Activated CD4-positive, alpha-beta T cell treated with anti-CD3 and anti-CD28 coated beads, Interleukin-2, Interleukin-6, amounts not matched to agents 100 ng/mL and 50 ng/mL, durations not matched to agents 16 hours and 8 hours (primary cell): ENCODE measurements at places on chromosomes 5 and 9.
A peak's percentile ranks its signal among the peaks of the same experiment; 100 is the strongest.

DNA sequence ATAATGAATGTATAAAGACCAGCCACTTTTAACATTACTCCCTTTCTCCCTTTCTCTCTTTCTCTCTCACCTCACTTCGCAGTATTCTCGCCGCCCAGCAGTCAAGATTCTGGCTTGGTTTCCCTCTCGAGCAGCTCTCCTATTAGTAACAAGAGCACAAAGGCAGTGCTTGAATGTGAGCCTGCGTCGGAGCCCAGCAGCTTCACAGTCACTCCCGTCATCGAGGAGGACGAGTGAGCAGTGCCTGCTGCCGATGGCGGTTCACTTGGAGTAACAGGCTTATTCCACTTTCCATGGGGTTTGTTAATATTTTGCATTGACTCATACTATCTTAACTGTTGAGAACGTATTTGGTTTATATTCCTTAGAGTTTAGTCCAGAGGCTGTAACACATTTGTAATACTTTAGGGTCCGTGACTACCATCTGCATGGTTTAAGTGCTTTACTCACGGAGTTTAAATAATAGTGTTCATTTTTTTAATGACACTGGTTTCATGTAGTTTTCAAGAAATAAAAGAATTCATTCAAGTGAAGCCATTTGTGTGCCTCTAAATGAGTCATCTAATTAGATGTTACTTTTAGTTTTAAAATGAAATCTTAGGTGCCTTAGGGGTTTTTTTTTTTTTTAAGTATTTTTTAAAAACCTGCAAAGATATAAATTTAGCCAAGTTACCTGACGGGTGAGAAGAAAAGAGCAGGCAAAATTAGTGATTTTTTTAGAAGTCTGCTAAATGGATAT lies 8.4 kb upstream of the DMRT3 start:
- DNase-seq, result no peak

- no peak for DNase-seq
These were observed 175.8 kb downstream of the TENT4A start for GRCh38 chr5:6889030-6889429.

GRCh38 chr9:135523521-135524129 lies 2.4 kb downstream of the LCN1 start:
- DNase-seq, result no peak

GRCh38 chr9:135773530-135774238 lies 71.7 kb downstream of the KCNT1 start:
- no peak for DNase-seq

DNA sequence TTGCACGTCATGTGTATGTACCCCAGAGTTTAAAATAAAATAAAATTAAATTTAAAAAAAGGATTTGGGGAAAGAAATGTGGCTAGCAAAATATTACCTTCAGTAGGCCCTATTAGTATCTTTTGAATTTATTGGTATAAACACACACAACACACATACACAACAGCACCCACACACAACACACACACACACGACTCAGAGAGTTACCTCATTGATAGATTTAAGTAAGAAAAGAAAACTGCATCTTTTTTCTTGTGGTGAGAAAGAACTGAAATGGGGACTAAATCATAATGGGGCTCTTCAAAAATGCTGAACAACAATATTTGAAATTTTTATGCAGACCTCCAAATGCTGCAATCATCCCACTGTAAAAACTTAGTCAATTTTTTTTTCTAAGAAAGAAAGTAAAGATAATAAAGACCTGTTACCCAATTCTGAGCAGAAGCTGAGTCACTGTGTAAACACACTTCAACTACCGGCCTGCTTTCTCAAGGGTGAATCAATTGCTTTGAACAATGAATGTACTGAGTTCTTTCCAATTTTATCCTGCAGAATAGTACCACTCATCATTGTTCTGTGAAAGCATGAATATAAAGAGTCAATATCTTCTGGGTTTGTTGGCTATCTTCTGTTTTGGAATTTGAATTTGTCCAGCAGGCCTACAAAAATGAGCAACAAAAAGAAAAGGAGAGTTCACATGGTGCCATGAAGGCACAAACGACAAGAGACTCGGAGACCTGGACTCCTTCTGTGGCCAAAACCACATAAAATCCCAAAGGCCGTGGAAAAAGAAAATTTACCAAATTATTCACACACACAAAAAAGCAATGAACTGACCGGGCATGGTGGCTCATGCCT lies 57.9 kb upstream of the CCNG1 start:
- DNase-seq, result no peak

DNA sequence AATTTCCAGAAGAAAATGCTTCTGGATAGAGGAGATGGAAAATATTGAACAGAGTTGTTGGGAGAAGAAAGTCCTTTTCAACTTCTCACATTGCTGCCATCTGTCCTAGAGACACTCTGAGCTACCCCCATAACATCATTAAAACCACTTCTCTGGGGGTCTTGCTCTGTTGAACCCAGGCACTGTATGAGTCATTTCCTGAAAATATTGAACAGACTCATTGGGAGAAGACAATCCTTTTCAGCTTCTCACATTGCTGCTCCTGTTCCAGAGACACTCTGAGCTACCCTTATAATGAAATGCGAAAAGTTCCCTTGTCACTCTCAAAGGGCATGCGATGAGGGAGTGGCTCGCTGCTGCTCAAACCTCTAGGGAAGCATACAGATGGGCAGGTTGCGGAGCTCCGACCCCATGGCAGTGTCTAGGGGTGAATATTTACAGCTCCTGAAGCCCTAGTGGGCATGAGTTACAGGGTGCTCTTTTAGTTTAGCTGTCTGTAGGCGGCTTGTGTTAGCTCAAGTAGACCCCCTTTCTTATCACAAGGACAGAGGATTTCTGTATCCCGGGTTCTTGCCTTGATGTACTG lies 90.7 kb downstream of the CDKN2A start:
- DNase-seq, result no peak

- no peak for DNase-seq
These were observed 35.0 kb downstream of the NACC2 start for GRCh38 chr9:136059851-136060670.

GRCh38 chr5:65742565-65743231 lies 20.7 kb downstream of the NLN start:
- DNase-seq, result peak; percentile 75

DNA sequence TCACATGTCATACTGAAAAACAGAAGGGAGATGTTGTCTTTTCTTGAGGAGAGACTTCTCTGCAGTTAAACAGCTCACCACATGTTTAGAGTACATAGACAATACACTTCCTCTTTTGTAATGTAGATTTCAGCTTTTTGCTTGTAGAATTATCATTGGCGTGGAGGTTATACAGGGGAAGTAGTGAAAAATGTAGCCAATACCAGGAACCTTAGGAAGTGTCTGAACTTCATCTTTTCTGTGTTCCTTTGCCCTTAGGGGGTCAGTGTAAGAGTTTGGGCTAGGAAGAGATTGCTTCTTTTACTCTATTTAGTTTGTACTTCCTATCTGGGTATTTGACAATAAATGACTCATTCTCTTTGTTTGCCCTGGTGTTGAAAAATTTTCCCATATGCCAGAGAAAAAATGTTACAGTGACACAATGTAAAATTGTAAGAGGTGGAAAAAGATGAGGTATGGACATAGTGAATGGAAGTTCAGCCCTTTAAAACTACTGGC lies 21.0 kb upstream of the CDKN2B start:
- no peak for DNase-seq

- DNase-seq, result no peak
These were observed 370.9 kb upstream of the WWC1 start for GRCh38 chr5:167920589-167920988.

- peak; percentile 86 for DNase-seq
These were observed 6.3 kb upstream of the IRF1 start for GRCh38 chr5:132496631-132497487.

DNA sequence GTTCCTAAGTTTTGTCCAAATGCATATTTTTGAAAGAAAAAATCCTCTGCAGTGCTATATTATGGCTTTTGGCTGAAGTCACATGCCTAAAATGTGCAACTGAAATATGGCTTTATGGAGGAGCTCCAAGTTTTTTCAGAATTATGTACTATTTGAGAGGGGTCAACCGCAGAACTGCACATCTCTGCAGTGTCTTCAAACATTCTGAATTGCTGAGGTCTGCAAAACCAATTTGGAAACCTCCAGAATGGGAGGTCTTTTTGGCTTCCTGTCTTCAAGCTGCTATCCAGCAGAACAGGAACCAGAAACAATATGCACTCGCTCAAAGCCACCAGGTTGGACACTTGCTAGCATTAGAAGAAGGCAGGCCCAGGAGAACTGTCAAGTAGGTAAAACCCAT lies 376.0 kb upstream of the PAPPA start:
- DNase-seq, result no peak

DNA sequence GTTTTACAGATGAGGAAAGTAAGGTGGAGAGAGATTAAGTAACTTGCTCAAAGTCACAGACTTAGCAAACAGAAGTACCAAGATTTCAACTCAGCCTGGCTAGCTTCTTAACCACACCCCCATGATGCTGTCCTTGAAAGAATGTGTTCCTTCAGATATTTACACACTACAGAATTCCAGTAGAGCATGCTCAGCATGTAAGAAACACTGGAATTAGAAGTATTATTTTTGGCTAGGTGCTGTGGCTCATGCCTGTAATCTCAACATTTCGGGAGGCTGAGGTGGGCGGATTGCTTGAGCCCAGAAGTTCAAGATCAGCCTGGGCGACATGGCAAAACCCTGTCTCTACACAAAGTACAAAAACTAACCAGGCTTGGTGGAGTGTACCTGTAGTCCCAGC lies 142.4 kb downstream of the EDIL3 start:
- no peak for DNase-seq

DNA sequence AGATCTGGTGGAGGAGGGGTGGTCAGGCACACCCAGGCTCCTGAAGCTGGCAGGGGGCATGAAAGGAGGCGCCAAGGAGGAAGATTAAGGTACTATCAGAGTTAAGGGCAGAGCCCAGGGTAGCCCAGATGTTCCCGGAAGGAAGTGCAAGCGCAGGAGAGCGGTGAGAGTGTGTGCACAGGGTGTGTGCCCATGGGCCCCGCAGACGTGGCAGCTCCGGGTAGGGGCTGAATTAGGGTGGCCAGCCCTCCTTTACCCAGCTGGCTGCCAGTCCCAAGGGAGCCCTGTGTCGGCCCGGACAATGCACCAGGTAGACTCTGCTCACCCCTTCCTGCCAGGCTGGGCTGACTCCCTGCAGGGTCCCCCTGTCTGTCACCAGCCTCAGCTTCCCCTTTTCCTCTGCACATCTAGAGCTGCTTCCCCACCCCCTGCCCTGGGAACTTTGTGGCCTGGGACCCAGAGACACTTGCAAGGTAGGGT lies at the start of gene SMIM33:
Gene SMIM33, plus strand, starts transcription at position 184 of the 480 bp plus-strand sequence. Its CDS starts 118 bp downstream, at position 302.
- peak; percentile 62 for DNase-seq

- no peak for DNase-seq
These were observed 31.1 kb downstream of the PGGT1B start for GRCh38 chr5:115231598-115231997.

DNA sequence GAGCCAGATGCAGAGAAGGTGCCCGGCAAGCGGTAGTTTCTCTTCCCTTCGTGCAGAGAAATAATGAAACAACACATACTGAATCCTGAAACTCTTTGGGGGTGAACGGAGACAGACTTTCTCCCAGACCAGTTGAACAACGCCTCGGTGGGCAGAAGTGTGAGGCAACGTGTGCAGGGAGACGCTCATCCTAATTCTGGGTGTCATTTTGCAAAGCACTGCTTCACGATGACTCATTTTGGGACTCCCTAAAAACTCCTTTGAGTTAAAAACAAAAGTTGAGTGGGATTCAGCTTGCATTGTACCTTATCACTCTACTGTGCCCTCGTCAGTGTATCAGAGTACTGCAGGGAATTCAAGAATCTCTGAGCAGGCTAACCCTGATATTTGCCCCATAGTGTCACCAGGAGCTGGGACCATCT lies 3.5 kb upstream of the NEK6 start:
- peak; percentile 94 for DNase-seq

DNA sequence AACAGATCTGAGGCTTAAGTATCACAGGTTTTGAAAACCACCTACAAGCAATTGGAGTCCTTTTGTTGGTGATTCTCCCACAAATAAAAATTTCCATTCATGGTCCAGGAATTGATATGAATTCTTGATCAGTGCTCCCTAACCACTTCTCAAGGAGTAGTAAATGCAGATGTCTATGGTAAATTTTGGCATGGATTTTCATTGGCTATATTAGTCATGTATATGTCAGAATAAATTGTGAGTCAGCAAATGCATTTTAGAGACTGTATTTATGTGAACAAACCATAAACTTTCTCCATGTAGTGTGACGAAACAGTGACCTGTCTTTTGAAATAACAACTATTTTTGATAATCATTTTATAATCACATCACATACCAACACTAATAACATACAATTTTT lies 611.1 kb downstream of the HTR1A start:
- no peak for DNase-seq

- DNase-seq, result no peak
These were observed 71.3 kb downstream of the INSL6 start for GRCh38 chr9:5113994-5114748.

- no peak for DNase-seq
These were observed 217.5 kb downstream of the DCP2 start for GRCh38 chr5:113194125-113194524.

DNA sequence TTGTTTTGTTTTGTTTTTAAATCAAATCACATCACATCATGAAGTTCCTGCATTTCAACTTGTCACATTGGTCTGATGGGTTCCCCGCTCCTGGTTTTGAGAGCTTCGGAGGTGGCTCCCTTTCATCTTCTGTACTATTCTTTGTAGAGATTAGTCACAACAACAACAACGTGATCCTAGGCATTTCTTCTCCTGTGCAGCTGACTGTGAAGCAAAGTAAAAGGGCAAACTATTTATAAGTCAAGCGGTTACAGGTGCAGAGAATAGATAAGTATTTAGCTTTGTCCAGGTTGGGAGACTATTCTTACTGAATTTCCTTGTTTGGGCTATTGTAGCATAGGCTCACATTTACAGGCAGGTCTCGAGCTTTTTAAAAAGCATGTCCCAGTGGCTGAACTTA lies 197.7 kb upstream of the CDKN2B start:
- DNase-seq, result no peak

DNA sequence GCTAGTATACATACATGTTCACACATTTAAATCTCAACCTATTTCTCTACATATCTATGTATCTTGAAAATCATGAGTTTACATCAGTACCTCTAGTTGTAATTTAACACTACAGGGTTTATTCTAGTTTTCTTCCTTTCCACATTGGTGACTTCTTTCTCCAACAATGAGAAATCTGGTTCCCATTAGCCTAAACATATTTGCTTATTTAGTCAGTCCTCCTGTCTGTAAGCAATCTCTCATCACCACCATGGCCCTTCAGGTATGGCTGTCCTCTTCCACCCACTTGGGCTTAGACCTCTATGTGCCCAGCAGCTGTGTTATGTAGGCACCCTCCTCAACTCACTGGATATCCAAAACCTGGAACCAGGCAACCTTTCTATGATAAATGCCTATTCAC lies 8.0 kb upstream of the SPATA31D1 start:
- no peak for DNase-seq

DNA sequence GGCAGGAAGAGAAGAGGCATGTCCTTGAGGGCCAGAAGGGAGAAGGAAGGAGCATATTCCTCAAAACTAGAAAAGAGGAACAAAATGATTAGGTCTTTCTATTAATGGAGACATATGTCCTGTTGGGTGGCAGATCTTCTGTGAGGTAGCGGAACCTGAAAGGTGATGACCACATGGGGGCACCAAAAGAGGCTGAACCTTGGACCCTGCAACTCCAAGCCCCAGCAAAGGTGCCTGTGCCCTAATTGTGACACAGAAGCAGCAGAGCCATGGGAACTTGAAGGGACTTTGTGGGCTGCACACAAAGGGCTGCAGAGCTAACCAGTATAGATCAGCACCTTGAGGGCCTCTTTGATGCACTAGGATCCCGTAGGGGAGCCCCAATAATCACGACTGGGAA lies 158.0 kb downstream of the BAAT start:
- no peak for DNase-seq

GRCh38 chr5:15772131-15772530 lies 272.2 kb downstream of the FBXL7 start:
- DNase-seq, result no peak

GRCh38 chr9:124033348-124033747 lies 21.8 kb downstream of the LHX2 start:
- no peak for DNase-seq
